ENCODE measurements at places on chromosomes 5 and 9.

DNA sequence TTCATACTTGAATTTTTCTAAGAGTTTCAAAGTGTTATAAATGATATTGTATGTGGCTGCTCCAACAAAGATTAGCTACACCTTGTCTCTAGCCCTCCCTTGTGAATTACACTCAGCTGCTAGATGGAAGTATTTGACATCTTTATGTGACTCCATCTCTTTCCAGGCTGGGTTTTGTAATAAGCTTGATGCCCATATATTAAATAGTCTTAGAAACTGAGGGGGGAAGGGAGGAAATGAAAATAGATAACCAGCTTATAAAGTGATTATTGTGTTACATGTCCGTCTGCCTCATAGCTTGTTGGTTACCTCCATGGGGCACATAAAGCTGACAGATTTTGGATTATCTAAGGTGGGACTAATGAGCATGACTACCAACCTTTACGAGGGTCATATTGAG lies 63.4 kb downstream of the CD180 start:
- DNase-seq: no peak

GRCh38 chr5:174234388-174234787 lies 188.9 kb downstream of the NSG2 start:
- DNase-seq: no peak

DNA sequence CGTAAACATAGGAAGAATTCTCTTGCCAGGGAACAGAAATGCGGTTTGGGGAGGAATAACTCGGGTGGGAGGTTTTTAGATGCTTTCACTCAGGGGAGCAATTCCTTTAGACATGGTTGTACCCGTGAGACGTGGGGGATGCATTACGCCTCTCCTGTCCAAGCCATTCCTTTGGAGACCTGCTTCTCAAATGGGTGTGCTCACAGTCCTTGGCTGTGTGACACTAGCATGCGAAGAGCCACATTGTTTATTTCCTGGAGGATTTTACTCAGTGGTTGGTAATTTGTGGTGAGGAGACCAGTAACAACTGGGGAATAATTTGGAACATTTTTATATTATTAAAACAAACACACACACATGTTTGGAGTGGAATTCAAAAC lies 18.5 kb downstream of the COL15A1 start:
- no peak for DNase-seq

GRCh38 chr5:157734436-157734835 lies 3.2 kb downstream of the THG1L start:
- no peak for DNase-seq

All from NCI-H1105 (cell line).